HS-5 (cell line): ENCODE measurements at places on chromosomes 7 and 10.

GRCh38 chr10:11697718-11698527 lies 44.3 kb upstream of the ECHDC3 start:
- no peak for DNase-seq

- DNase-seq, result no peak
These were observed 166.9 kb upstream of the RNF32 start for GRCh38 chr7:156473476-156474240.

DNA sequence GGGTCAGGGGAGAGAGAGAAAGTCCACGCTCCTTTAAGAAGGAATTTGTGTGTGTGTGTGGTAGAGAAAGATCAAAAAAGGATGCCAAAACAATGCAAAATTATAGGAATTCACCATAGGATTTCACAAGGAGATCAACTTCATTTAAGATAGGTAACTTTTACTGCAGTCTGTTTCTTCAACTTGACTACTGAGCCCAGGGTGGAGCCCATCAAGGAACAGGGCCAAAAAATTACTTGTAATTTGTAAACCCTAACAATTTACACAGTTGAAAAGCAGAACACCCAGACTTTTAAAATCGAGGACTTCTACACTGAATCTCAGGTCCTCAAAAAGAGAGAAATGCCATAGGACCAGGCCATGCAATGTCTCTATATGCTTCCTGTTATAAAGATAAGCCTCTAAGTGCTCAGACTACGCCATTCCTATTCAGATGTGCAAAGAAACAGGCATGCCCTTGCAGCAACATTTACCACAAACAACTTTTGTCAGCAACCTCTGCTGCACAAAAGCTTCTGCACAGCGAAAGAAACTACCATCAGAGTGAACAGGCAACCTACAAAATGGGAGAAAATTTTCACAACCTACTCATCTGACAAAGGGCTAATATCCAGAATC lies 10.6 kb upstream of the GIMAP4 start:
- DNase-seq, result no peak

GRCh38 chr7:55207436-55208125 lies 157.6 kb upstream of the LANCL2 start:
- DNase-seq, result no peak

- DNase-seq, result no peak
These were observed 41.7 kb downstream of the VCL start for GRCh38 chr10:74039561-74040145.

- DNase-seq, result no peak
These were observed 13.4 kb downstream of the SGMS1 start for GRCh38 chr10:50610368-50610767.

- DNase-seq, result no peak
These were observed 71.6 kb downstream of the TLL2 start for GRCh38 chr10:96441987-96442643.

- no peak for DNase-seq
These were observed 104.9 kb downstream of the CDK14 start for GRCh38 chr7:90701021-90701420.

DNA sequence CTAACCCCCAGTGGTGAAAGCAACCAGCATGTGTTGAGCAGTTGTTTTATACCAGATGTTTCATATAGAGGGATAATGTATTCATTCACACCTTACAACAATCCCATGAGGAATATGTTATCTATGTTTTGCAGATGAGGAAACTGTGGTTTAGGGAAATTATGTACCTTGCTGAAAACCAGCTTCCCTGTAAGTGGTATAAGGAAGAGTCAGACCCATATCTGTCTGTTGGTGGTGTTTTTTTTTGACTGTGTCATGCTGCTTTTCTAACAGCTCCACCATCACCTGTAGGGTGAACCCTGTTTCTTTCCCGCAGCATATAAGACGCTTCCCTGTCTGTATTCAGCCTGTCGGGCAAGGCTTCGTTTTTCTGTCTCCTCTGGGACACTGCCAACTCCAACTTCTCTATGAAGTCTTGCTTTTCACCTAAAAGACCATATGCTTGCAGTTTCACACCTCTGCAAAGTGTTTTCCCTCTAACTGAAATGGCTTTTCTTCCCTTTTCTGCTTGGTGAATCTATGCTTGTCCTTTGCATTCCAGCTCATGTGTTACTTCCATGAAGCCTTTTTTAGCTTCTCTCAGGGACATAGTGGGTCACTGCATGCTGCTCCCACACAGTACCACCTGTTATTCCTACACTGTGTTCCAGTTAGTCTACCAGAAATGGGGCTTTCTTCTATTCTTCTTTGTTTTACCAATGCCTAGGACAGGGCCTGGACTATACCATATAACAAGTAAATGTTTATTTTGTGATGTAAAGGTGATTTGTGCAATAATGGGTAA lies 92.8 kb downstream of the ST7 start:
- no peak for DNase-seq

GRCh38 chr10:86252079-86252478 lies 114.5 kb downstream of the GRID1 start:
- DNase-seq, result no peak

- DNase-seq, result no peak
These were observed 7.5 kb downstream of the DUSP5 start for GRCh38 chr10:110505130-110505770.

GRCh38 chr10:74307061-74307651 lies 156.1 kb downstream of the ADK start:
- DNase-seq, result no peak

GRCh38 chr7:76332078-76332477 lies 26.7 kb downstream of the YWHAG start:
- DNase-seq, result no peak

DNA sequence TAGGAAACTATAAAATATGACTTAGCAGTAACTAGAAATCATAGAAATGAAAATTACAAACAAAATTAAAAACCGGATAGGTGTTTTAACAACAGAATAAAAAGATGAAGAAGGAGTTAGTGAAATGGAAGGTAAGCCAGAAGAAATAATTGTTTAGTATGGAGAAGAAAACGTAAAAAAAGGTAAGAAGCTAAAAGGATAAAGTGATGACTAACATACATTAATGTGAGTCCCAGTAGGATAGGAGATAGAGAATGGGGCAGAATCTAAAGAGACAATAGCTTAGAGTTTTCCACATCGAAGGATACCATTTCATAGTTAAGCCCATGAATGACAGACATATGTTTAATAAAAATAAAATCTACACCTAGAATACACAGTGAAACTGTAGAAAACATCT lies 25.3 kb downstream of the GTF2I start:
- no peak for DNase-seq

DNA sequence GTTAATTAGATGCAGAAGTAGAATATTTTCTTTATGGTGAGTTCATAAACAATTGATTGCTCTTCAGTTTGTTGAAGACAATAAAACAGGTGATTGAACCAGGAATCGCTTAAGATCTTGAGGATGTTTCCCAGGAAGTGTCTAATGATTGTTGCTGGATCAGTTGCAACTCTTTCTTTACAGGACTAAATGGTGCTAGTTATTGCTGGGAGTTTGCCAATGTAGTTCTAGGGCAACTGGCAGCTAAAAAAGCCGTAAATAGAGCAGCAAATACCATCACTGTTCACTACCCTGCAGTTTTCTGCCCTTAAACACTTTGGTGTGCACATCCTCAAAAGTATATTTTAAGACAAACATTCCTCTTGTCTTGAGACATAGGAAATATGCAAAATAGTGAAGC lies 119.2 kb upstream of the ANK3 start:
- no peak for DNase-seq

- DNase-seq, result no peak
These were observed 370.0 kb upstream of the IGFBP3 start for GRCh38 chr7:46291050-46291438.

GRCh38 chr10:80272793-80273522 lies 16.5 kb downstream of the MAT1A start:
- DNase-seq, result no peak

DNA sequence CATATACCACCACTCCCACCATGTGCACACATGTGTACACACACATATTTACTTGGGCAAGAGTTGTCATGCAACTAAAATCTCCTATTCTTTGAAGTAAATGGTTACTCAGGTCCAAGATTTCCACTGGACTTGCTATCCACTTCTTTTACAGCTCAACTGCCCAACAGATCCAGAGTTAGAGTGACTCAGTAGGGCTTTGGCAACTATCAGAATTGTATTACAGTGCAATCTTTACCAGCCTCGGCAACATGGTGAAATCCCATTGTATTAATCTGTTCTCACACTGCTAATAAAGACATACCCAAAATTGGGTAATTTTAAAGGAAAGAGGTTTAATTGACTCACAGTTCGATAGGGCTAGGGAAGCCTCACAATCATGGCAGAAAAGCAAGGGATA lies 51.9 kb upstream of the ABLIM1 start:
- DNase-seq, result no peak

DNA sequence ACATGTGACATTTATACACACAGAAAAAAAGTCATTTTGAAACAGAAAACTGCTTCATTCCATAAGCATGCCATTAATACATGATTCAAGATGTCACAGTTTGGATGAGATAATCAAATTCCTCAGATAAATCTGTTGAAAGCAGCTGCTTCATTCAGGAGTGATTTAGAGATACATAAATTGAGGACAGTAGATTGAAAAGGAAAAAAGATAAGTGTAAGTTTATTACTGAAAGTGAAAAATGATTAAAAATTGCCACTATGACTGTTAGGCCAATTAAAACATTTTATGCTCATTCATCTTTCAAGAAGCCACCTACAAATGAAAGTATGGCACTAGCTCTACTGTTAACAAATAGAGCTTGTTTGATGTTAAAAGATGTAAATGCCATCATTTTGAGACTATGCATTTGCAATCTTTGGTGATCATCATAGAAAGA lies 136.9 kb upstream of the CDK6 start:
- DNase-seq, result no peak

DNA sequence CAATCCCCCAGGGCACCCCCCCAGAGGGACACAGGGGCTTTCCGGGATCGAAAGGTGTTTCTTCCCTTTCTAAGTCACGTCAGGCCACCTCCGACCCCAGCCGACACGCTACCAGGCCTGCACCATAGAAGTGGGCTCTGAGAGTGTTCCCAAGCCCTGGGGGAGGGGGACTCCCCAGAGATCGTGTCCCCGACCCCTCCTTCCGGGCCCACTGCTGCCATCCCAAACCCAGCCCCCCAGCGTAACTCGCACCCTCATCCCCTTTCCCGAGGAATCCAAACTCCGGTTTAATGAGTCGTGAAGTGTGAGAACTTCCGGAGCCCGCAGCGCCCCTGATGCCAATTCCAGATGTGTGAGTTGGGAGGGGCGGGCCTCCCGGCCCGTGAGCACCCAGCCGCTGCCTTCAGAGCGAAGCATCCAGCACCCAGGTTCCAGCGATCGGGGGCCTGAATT lies 11.3 kb downstream of the UNCX start:
- DNase-seq, result no peak

GRCh38 chr7:50409856-50410745 lies 40.0 kb downstream of the FIGNL1 start:
- no peak for DNase-seq

GRCh38 chr10:44364566-44364965 lies 20.3 kb downstream of the CXCL12 start:
- no peak for DNase-seq

GRCh38 chr10:117546020-117546580 lies 3.6 kb downstream of the EMX2 start:
- DNase-seq, result no peak

- no peak for DNase-seq
These were observed 14.5 kb downstream of the EIF3B start for GRCh38 chr7:2369139-2369538.

DNA sequence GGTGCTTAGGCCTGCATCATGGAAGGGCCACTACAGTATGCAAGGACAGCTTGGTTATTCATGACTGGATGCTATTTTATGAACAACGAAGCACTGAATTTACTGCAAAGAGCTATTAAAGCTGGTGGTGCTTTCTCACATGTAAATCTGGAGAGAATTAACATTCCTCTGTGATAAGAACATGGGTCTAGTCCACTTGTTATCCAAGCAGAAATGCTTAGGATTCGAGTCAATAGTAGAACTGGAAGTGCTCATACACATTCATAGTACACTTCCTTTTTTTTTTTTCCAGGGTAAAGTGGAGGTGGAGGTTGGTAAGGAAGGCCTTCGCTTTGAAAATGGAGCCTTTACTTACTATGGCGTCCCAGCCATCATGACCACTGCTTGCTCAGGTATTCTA lies 35.0 kb downstream of the CNNM1 start:
- DNase-seq, result no peak
